ENCODE measurements at places on chromosomes 6 and 20.

DNA sequence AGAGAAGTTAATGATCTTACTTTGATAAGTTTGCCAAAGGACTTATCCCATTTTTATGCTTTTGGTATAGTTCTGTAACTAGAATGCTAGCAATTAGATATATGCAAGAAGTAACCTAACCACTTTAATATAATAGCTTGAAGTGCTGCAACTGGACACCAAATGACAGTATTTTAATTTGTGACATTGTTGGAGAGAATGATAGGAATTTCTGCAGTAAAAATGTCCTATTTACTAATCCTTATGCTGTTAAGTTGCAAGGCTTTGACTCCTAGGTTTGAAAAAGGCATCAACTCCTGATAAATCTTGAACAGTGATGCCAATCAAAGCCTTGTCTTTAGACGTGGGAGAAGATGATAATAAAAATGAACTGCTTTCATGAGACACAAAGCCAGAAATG lies 726.0 kb upstream of the GJE1 start:
- no peak for DNase-seq

- DNase-seq: no peak
Measured at GRCh38 chr6:144343701-144344428, 58.7 kb downstream of the UTRN start.

DNA sequence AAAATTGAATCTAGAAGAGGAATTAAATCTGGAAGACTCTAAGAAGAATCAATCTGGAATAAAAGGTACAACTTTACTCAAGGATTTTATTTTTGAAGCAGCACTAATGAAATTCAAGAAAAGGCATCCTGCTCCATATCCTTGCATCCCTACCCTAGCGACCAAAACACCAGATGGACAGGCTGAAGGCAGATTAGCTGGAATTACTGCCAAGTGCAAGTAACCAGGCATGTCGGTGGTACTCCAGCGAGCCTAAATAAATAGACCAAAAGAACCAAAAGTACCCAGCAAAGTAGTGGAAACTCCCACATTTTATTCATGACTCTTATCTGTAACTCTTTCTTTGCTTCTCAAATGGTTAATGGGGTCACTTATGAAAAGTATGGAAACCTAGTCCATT lies 21.0 kb downstream of the OPRM1 start:
- no peak for DNase-seq

GRCh38 chr20:23659989-23660837 lies 22.5 kb upstream of the CST3 start:
- DNase-seq: no peak

GRCh38 chr6:46368169-46368536 lies 123.1 kb downstream of the RCAN2 start:
- DNase-seq: no peak

- no peak for DNase-seq
Measured at GRCh38 chr6:38305995-38306681, 333.6 kb downstream of the BTBD9 start.

DNA sequence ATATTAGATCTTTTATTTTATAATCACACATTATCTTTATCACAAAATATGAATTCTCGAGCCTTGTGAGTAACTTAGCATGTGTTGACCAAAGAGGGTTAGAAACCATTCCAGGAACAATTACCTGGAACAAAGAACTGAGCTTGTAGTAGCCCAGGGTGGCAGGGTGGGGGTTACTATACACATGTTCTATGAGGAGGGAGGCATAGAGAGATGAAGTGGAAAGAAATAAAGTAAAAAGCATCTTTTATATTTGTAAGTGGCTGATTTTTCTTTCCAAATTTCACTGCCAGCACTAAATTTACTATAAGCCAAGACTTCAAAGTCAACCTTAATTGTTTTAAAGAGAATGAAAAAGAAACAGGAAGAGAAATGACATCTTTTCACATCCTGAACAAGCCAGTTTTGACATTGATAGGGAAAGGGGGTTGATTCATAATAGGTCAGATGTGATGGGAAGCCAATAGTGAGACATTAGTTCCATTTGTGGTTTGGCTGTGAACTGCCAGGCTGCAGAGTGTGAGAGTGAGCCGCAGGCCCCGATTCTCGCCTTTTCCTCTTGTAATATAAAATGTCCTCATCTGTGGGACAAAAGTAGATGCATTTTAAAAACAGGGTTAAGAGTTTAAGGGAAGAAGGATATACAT lies 52.7 kb upstream of the MYB start:
- peak; percentile 36 for DNase-seq

DNA sequence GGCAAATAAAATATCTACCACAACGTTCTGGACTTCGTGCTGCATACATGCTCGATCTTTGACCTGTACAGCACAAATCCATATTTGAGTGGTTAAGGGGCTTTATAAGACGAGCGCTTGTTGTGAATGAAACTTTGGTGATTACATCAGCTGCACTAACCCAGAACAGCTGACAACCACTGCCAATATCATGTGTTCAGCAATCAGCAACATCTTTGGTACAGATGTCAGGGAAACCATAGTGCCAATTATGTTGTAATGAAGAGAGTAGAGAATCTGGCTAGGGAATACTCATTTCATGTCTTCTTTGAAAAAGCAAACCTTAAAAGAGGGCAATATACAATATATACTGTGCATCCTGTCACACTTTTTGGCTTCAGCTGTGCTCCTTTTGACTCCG lies 188.6 kb upstream of the NT5E start:
- no peak for DNase-seq

DNA sequence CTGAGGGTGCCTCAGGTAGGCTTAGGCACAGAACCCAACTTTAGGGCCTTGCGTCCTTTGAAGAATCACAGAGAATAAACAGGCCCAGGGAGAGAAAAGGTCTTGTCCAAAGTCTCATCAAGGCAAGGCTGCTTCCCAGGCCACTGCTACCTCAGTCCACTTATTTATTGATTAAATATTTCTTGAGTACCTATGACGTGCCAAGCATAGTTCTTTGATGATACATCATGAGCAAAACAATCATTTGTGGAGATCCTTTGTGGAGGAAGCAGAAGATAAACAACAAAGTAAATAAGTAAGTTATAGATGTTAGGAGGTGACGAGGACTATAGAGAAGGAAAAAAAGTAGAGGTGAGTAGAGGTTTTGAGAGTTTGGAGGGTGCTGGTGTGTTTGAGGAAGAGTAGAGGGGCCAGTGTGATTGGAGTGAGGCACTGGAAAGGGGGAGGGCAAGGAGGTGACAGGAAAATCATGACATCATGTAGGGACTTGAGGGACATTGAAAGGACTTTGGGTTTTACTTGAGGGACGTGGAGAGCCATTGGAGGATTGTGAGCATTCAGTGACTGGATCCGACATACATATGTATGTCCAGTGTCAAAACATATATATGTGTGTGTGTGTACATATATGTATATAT lies 14.1 kb upstream of the CHMP4B start:
- DNase-seq: no peak

DNA sequence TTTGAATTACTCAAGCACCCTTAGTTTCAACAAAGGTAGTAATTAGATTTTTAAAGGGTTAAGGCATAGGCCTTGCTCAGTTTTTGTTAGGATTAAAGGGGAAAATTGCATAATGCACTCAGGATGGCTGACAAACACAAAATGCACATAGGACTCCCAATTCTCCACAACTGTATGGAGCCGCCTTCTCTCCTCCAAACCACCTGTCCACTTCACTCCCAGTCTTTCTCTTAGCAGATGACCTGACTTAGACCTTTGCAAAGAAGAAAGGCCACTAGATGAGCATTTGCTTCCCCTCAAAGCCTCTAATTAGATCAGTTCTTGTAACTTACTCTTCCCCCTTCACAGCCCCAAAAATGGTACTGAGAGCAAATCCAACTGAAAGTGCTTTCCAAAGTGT lies 20.1 kb downstream of the NSFL1C start:
- DNase-seq: no peak

DNA sequence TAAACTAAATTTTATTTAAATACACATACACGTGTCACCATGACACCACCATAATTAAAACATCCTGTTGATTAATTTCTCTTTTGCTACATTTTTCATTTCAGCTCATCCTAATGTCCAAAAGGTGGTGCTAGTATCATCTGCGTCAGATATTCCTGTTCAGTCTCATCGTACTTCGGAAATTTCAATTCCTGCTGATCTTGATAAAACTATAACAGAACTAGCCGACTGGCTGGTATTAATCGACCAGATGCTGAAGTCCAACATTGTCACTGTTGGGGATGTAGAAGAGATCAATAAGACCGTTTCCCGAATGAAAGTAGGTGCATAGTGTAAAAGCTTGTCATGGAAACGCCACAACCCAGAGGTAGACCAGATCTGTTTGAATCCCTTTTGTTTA lies 263.4 kb downstream of the UTRN start:
- no peak for DNase-seq

- no peak for DNase-seq
Measured at GRCh38 chr6:15076565-15076964, 169.3 kb upstream of the JARID2 start.

DNA sequence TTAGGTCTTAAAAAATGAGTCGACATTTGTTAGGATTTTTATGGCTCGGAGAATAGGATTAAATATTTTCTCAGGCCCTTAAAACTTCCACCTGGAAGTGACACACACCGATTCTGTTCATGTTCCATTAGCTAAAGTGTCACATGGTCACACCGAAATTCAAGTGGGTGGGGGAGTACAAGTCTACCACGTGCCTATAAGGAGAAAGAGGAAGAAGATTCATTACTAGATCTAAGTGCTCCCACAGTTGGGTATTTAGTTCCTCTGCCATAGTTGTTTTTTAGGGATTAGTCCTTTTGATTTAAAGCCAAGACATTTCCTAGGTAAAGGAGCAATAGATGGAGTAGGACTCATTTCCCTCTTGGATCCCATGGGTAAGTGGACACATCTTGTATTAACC lies 4.9 kb upstream of the TOX2 start:
- DNase-seq: no peak

DNA sequence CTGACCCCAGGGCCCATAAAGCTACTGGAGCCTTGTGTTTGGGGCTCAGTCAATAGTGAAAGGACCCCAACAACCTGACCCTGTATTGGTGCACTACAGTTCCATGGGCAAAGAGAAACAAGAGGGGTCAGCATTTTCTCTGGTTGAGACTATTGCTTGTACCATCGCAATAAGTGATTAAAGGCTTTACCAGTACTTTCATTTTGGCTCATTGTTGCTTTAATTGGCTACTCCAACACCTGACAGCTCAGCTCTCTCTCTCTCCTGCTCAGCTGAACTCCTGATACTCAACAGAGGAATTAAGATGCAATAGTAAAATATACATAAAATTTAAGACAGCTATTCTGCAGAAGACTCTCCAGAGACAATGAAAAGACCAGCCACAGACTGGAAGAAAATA lies 17.8 kb downstream of the CD93 start:
- no peak for DNase-seq

- no peak for DNase-seq
Measured at GRCh38 chr6:146434732-146435390, 108.8 kb upstream of the RAB32 start.

DNA sequence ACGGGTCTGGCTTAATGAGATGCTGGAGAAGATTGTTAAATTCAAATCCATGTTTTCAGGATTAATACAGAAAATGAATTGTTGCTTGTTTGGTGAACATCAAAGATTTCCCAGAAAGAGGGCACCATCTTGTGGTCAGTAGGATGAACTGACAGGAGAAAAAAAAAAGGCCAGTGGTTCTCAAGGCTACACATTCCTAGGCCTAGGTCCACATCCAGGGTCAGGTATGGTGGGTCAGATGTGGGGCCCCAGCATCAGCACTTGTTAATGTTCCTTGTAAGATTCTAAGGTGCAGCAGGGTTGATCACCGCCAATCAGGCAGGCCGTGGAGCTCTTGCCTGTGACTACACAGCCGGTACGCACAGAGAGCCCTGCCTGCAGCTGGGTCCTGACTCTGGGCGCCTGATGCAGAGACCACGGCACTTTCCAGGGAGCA lies 34.0 kb upstream of the FOXO3 start:
- DNase-seq: no peak

GRCh38 chr6:112289038-112289566 lies 34.7 kb upstream of the LAMA4 start:
- no peak for DNase-seq

DNA sequence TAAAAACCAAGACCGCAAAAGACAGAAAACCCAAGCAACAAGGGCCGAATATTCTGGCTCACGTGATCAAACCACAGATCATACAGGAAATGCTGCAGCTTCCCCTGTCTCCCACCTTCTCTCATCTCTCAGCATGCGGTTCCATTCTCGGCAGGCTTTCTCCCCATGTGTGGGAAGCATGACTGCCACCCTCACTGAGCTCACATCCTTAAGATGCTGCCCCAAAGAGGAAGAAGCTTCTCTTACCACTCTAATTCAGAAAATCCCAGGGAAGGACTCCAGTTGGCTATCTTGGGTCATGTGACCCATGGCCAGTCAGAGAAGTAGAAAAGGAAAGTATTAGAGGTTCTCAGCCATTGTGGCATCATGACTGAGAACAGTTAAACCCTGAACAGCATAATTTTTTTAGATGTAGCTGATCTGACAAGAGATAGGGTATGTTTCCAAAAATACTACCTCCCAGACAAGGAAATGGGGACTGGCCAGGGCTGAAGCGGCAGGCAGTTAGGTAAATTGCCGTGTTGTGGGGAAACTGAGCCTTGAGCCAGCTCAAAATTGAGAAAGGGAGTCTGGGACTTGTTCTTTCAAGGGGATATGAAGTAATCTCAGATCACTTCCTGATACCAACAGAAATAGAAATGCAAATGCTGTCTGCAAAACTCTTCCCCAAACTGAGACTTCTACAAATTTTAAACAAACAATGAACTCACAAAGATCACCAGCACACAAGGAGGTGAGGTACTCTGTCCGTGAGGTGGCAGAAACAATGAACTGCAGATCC lies 37.1 kb upstream of the GRM4 start:
- peak; percentile 60 for DNase-seq

DNA sequence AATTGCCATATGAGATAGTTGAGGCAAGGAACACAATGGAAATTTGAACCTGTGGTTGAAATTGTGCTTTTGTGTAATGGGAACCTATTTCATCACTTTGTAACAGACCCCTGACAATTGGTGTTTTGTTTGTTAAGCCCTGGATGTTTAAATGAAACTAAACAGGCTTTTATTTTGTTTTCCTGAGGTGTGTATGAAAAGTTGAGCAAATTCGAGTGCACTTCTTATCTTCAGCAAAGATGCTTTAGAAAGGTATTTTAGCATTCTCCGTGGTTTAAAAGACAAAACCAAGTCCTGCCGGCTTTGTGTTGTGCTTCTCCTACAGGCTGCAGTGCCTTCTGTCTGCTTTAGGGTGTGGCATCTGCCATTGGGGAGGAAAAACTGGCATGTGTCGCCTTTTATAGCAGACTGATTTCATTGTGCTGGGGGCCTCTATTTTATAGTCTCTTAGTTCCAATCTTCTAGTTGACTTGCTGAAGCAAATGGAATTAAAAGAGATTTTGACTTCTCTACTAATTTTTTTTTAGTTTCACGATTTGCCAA lies 2.2 kb upstream of the ARID1B start:
- DNase-seq: no peak
